ENCODE measurements at places on chromosomes 4 and X.

DNA sequence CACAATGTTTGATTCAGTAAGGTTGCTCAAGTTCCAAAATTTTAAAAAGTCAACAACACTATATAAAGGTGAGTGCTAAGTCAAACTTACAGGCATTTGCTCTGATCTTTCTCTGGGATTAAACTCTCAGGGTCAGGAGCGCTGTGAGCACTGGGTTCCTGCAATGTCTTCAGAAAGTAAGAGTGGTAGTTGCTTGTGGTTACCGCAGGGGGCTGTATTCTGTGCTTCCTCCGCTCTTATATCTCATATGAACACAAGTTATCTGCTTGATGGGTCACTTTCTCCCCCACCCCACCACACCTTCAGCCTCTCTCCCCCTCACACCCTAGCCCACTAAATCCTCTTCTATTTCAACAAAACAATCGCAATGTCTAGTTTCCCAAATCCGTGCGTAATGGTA is 116.4 kb upstream of the IGSF1 start:
- DNase-seq = no peak

GRCh38 chr4:74394476-74395136 is 29.7 kb downstream of the EREG start:
- DNase-seq = no peak

GRCh38 chrX:123740536-123740935 is 7.7 kb upstream of the THOC2 start:
- no peak for DNase-seq

DNA sequence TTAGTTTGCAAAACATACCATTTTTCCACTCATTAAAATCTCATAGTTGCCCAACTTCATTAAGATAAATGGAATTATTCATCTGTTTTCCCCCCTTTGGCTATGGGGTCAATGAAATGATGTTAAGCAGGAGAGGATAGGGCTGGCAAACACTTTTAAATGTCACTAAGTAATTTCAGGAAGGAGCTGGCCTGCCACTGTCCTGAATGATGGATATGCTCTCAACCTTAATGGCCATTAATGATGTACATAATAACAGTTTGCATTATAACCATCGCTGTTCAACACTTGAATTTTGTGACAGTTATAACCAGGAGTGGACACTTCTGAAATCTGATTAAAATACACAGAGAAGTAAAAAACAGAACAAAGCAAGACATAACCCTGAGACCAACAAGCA is 77.2 kb downstream of the C4orf51 start:
- DNase-seq = no peak

- no peak for DNase-seq
Measured at GRCh38 chr4:7877176-7877575, 62.5 kb downstream of the AFAP1 start.

- no peak for DNase-seq
Measured at GRCh38 chrX:44422631-44423030, 79.2 kb upstream of the EFHC2 start.

GRCh38 chr4:177099211-177099610 is 210.5 kb upstream of the NEIL3 start:
- no peak for DNase-seq

DNA sequence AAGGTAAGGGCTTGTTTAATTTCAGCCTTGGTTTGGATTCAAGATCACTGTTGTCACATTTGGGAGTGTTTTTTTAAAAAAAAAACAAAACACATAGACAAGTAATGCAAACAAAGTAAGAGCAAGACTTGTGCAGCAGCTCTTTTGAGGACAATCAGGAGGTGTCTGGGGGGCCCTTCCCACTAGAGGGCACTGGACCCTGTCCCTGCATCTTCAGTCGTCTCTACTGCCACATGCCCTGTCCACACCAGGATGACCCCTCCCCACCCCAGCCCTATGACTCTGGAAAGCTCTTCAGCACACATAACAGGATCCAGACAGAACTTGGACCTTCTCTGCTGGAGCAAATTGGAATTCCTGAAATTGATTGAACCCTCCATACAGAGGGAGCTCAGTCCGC is 71.0 kb downstream of the USP46 start:
- DNase-seq = no peak

DNA sequence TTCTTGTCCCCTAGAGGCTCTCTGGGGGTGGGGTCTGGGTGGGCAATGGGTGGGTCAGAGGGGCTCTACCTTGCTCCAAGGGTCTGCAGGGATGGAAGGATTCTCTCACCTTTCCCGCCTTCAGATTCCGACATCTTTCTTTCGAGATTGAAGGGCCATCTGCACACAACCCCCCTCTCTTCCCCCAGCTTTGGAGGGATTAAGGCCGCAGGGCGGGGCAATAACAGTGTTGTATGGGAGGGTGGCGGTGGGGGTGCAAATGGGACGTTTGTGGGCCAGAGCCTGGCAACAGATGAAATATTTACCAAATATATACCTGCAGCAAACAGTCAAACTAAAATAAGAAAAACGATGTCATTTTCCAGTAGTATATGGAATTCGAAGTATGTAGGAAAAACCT is at the start of gene CACNA1F:
Gene CACNA1F, minus strand, starts transcription at position 165 of the 400 bp plus-strand sequence. Its CDS starts 31 bp downstream, at position 134.
- no peak for DNase-seq

DNA sequence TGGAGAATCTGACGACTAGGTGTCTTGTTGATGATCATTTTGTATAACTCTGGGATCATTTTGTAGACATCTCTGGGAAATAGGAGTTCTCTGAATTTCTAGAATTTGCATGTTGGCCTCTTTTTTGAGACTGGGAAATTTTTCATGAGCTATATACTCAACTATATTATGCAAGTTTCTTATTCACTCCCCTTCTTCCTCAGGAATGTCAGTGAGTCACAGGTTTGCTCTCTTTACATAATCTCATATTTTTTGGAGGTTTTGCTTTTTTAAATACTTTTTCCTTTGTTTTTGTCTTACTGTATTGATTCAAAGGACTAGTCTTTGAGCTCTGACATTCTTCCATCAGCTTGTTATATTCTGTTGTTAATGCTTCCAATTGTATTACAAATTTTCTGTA is 1324.2 kb downstream of the TECRL start:
- no peak for DNase-seq

DNA sequence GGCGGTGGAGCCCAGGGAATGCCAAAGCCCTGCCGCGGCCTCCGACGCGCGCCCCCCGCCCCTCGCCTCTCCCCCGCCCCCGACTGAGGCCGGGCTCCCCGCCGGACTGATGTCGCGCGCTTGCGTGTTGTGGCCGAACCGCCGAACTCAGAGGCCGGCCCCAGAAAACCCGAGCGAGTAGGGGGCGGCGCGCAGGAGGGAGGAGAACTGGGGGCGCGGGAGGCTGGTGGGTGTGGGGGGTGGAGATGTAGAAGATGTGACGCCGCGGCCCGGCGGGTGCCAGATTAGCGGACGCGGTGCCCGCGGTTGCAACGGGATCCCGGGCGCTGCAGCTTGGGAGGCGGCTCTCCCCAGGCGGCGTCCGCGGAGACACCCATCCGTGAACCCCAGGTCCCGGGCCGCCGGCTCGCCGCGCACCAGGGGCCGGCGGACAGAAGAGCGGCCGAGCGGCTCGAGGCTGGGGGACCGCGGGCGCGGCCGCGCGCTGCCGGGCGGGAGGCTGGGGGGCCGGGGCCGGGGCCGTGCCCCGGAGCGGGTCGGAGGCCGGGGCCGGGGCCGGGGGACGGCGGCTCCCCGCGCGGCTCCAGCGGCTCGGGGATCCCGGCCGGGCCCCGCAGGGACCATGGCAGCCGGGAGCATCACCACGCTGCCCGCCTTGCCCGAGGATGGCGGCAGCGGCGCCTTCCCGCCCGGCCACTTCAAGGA is at the start of gene FGF2:
Gene FGF2, plus strand, starts transcription at position 279 of the 705 bp plus-strand sequence. Its CDS starts 344 bp downstream, at position 623.
- DNase-seq = no peak

DNA sequence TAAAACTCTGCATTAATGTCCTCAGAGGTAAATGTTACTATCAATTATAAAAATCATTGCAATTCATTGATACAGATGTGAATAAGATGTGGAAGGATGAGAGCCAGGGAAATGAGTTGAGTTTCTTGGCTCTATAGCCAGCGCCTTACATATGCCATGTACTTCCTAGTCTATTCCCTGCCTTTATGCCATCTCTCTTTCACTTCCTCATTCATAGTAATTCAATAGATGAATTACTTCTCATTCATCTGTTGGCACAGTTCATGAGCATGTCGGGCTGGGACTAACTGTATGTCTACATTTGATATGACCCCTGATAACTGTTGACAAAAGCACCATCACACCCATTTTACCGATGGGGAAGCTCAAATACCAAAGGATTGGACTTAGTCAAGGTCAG is 55.7 kb downstream of the LNX1 start:
- DNase-seq = no peak

DNA sequence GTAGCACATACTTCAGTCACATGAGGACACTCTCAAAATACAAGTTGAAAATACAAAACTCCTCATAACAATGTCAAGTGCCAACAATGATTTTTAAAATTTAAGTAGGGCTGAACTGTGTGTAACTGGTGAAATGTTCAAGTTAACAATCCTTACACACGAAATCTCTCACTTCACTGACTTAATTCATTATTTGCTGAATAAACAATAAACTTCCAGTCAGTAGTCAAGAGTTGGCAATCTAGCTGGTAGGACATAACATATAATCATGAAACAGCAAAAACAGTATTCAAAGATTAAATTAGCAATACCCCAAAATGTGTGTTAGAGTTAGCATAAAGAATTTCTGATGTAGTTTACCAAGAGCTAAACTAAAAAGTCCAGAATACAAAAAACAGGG is 1.9 kb upstream of the RAB33B start:
- no peak for DNase-seq

GRCh38 chr4:139144161-139144859 is 32.7 kb downstream of the ELF2 start:
- DNase-seq = no peak

DNA sequence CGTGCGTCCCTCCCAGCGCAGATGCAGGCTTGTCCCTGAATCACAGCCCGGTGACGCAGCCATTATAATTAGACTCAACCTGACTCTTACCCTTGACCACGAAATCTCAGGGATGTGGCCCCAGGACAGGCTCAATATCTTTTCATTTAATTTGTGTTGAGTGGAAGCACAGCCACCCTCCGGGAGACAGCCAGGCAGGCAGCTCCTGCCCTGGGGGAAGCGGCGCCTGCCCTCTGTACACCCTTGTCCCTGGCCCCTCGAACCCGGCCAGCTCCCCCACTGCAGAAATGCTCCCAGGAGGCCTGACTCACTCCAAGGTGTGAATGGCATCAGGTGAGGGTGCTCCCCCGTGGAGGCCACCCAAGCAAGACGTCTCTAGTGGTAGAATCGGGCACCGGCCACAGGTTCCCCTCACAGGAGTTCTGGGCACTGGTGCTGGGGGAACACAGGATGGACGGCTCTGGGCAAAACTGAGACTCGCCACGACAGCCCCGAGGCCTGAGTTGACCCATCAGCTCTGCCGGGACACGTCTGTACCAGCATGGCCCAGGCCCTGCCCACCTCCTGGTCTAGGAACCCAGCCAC is 2.7 kb downstream of the CPLX1 start:
- no peak for DNase-seq

DNA sequence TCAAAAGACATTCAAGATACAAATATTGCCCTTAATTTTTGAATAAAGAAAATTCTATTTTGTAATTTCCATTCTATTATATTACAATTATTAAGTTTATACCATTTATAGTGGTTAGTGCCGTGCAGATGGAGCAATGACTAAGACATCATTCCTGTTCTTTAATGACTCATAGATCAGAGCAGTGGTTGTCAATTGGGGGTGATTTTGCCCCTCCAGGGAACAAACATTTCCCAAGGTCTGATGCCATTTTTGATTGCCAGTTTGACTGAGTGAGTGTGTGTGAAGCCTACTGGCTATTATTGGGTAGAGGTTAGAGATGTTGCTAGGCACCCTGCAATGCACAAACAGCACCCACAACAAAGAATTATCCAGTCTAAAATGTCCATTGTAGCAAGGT is 97.9 kb upstream of the DDIT4L start:
- no peak for DNase-seq

DNA sequence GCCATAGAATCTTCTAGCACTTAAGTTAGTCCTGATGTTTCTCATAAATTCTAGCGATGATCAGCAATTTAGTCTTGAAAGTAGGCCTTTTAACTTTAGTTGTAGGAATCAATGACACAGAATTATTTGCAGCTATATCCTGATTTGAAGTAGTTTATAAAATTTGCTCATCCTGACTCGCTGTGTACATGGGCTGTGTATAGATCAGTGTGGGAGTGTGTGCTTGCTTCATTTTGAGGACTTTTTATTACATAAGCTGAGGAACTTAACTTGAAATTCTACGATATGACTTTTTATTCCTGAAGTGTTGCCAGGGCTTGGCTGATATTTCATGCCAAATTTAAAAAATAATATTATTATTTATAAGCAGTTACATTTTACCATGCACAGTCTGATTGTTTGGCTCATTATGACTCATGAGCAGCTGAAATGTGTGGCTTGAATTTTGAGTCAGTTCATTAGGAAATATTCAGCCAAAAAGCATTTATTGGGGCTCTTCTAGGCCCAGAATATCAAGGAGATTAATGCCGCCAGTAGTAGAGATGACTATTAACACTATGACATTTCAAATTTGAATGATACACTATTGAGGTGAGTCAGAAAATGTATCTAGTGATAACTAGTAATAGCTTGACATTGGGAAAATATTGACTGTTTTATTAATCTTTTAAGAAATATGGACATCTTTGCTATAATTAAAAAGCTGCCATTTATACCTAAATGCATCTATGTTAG is 128.9 kb upstream of the LIMCH1 start:
- DNase-seq = no peak

- no peak for DNase-seq
Measured at GRCh38 chr4:37438564-37439279, 194.2 kb downstream of the NWD2 start.

- no peak for DNase-seq
Measured at GRCh38 chr4:105145156-105145902, 1.3 kb upstream of the TET2 start.

DNA sequence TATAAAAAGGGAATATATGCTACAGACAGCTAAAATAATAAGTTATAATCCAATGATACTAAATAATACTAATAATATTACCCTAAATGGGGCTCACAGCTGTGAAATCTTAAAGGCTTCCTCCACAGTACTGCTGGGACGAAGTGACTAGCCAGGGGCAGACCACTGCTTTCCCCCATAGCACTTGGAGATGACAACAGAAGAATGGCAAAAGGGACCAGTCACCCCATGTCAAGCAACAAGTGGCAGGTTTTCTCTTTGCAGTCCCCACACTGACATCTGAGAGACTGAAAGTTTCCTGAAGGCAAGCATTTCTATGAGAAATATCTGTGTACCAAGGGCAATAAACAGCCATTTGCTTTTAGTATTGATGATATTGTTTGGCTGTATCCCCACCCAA is 173.5 kb upstream of the GPC4 start:
- DNase-seq = no peak

- no peak for DNase-seq
Measured at GRCh38 chrX:46599051-46599560, 25.5 kb downstream of the CHST7 start.

DNA sequence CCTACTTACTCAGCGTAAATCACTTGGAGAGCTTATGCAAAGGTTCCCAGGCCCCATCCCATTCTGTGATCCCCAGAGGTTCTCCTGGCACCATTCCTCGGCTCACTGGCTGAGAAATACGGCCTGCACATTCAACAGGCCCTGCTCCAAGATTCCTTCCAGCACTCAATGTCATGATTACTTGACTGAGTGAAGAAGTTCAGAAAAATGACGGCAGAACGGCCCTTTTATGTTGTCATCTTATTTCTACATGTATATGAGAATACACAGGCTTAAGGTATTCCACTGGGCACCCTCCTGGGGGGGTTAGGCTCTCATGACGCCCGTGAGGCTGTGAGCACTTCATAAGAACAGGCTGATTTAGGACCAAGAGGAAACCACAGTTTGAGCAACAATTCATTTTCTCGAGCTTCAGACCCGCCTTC is 190.6 kb downstream of the NSUN7 start:
- no peak for DNase-seq

GRCh38 chr4:81465406-81466340 is 6.0 kb downstream of the RASGEF1B start:
- DNase-seq = no peak
